ENCODE measurements at places on chromosomes 11 and 22. TPM values are rescaled to one million over a fixed set of nuclear protein-coding genes. Genes with fewer than 3 reads are reported as not detected.

The KDELR3 gene
- 0.80 TPM for total RNA-seq

The DDI1 gene
- not detected for total RNA-seq

The GUCY1A2 gene
- 18.5 TPM for total RNA-seq

The MIAT gene
- total RNA-seq: 0.59 TPM

The GGT5 gene
- 7.7 TPM for total RNA-seq

The PKNOX2 gene
- total RNA-seq: 30.1 TPM

The SHISA8 gene
- not detected for total RNA-seq

The CKAP5 gene
- 86.4 TPM for total RNA-seq

The SF3B2 gene
- 82.0 TPM for total RNA-seq

The SLC22A6 gene
- not detected for total RNA-seq
